Activated T-cell treated with anti-CD3 and anti-CD28 coated beads for 48 hours (primary cell): ENCODE measurements at places on chromosomes 4 and X.

DNA sequence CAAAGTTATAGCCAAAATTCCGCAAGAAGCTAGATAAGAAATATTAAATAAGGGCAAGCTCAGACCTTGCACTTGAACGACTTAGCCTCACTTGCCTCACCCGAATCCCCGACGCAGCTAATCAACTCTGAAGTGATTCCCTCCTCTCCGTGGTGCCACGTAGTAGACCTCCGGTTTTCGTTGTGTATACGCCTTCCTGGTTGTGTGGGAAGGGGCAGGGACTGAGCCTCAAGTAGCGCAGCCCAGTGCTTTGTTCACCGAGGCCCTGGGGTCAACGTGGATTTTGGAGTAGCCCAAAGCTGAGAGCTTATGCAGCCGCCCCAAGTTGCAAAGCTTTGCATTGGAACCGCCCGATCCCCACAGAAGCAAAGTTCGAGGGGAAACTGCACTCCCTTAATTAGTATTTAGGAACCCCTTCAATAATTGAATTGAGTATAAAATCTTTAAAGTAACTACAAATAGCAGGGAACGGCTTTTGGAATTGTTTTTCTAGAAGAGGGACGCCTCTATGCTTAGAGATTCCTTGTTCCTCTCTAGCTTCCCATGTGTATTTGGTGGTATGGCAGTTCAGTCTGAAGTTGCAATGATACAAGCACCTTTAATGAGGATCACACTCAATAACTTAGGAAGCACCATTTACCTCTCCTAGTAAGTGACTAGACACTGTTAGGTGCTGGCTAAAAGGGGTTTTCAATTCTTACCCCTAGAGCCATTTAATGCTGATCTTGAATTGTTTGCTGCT lies 55.7 kb downstream of the LINC00632 start:
- DNase-seq, result no peak

- DNase-seq, result no peak
These were observed 51.4 kb upstream of the EMCN start for GRCh38 chr4:100569196-100569595.

DNA sequence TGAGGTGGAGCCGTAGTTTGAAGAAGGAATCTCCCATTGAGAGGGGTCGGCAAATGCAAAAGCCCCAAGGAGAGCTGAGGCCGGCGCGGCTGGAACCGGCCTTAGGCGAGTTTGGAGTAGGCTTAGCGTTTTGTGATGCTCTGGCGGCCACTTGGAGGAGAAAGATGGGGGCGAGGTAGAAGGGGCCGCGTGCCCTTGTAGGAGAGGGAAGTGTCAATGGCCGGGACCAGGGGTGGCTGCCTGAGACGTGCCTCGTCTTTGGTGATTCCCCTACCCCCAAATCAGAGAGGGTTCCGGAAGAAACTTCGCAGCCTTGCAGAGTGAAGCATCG lies 11.7 kb downstream of the MSX1 start:
- DNase-seq, result no peak

- DNase-seq, result no peak
These were observed 135.4 kb upstream of the DUSP21 start for GRCh38 chrX:44708470-44708869.

DNA sequence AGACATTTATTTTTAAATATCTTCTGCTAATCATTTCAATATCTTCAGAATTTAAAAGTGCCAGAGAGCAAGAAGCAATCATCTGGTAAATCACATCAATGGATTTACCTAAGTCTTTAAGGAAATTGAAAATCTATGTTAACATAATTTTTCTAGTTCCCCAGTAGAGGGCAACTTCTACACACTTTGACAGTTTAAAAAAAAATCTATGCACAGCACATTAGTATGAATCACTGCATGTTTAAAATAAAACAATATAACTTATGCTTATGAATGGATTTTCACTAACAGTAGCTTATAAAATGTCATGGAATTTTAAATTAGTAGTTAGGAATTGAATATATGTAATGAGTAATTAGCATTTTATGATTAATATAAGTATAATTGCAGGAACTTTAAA lies 126.5 kb downstream of the REELD1 start:
- no peak for DNase-seq

DNA sequence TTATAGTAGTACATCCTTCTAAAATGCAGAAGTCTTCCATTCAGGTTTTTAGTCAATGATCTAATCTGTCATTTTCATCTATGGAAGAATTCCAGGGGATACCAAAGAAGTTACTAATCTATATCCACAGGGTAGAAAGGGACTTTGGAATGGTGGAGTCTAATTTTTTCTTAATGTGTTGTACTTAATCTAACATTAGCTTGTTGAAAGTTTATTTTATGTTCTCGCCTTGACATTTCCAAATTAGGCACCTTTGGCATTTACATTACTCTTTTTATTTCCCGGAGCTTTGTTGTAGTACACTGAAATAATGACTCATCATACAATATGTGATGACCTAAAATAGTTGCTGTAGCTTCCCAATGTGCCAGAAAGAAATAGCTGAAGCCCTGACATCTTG lies 91.5 kb downstream of the HTR2C start:
- DNase-seq, result no peak
